RPMI8226 (cell line): ENCODE measurements at places on chromosomes 6 and 20.

- DNase-seq, result no peak
These were observed 87.5 kb downstream of the SAMD5 start for GRCh38 chr6:147595961-147596360.

DNA sequence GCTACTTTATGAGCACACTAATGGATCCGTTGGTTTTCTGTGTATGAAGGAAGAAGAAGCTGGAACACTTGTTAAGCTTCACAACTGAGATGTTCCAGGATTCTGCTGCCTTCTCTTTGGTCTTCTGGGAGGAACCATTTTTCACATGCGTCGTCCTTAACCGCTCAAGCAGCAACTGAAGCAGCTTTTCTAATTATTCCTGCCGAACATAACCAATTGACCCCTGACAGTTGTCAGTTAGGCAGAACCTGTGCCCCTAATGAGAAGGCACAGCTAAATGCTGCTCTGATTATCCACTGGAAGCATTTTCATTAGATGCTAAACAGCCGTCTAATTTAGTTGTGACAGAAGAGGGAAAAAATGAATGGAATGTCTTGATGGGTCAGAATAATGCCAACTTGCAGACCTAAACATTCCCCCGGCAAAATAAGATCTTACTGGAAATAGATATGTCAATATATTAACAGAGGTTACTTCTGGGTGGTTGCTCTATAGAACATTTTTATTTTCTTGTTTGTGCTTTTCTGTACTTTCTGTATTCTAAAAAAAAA, 85.0 kb upstream of the SMLR1 start:
- no peak for DNase-seq

DNA sequence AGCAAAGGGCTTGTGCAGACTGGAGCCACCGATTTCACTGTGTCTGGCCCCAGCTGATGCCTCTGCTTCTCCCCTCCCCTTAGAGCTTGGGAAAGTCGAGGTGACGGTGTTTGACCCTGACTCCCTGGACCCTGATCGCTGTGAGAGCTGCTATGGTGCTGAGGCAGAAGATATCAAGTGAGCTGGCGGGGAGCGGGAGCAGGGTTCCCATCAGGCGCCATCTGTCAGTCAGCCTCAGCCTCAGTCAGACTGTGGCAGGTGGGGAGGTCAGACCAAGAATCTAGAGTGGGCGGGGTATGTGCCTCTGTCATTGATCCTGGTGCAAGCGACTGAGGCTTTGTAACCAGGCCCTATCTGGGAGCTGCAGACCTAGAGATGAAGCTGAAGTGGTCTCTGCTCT, 5.5 kb downstream of the ERGIC3 start:
- no peak for DNase-seq

- no peak for DNase-seq
These were observed 202.5 kb upstream of the ASCC3 start for GRCh38 chr6:101083533-101084175.

- peak; percentile 88 for DNase-seq
These were observed 17.9 kb upstream of the EXOC2 start for GRCh38 chr6:710601-711571.

DNA sequence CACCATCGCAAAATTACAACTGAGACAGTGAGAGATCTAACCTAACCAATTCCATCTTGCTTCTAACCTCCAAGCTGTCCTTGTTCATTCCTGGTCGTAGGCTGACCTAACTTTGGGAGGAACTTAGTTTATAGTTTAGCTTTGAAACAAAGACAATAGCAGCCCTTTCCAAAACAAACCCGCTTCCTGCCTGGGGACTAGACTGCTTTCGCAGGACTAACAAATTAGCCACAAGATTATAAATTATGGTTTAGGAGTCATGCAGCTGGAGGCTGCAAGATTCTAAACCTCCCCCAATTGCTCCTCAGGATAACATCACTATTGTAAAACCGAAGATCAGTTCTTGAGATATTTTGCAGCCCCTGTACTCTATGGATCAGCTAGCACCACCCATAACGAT, 63.2 kb downstream of the TRIM27 start:
- no peak for DNase-seq

DNA sequence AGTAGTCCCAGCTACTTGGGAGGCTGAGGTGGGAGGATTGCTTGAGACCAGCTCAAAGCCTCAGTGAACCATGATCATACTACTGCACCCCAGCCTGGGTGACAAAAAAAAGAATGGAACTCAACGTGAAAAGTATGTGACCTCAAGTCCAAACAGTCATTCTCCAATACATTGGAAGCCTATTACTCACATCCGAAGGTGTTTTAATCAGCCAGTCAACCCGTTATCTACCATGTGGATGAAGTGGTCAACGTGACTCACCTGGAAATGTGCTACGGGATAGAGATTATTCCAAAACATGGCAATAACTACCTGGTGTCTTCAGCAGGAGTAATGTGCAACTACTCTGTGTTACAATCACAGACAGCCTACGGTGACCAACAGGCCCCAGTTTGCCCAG, 85.8 kb upstream of the TOP1 start:
- no peak for DNase-seq

- no peak for DNase-seq
These were observed 30.4 kb downstream of the SERPINB9 start for GRCh38 chr6:2872423-2873358.

DNA sequence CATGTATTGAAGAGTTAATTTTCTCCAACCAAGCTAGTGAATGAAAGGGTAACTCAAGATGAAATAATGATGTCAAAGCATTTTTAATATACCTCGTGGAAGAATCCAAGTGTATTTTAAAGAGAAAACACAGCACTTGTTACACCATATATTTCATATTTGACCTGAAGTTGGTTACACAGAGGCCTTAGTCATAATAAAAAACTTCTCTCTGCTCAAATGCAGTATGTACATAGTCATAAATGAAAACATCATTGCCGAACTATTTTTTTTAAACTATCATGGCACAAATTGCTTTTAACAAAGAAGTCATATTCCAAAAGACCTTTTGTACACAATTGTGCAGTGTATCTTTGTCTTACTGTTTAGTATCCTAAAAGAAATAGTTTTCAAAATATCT, 43.0 kb downstream of the BACH2 start:
- DNase-seq, result no peak

DNA sequence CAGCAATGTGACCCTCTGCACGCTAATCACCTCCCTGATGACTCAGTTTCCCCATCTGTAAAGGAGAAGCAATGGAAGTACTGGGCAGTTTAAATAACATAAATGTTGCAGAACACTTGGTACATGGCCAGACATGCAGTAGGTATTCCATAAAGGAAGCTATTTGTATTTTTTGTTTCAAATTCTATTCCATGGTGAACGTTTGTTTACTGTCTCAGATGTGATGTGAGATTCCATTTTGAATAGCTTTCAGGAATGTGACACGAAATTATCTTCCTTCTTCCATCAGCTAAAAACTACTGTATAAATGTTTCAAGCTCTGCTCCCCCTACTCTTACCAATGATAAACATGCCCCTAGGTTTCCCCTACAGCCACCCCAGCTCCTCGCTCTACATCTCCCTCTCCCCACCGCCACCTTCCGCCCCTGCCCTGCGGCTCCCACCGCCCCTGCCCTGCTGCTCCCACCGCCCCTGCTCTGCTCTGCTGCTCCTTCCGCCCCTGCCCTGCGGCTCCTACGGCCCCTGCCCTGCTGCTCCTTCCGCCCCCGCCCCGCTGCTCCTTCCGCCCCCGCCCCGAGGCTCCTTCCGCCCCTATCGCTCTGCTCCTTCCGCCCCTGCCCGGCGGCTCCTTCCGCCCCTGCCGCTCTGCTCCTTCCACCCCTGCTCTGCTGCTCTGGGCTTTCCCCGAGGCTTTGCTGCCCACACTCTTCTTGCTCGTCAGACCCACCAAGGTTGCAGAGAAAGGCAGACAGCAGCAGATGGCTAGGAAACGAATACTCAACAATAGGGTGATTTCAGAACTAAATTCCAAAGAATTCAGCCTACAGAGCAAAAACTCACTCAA, 78.9 kb downstream of the THBS2 start:
- DNase-seq, result no peak

DNA sequence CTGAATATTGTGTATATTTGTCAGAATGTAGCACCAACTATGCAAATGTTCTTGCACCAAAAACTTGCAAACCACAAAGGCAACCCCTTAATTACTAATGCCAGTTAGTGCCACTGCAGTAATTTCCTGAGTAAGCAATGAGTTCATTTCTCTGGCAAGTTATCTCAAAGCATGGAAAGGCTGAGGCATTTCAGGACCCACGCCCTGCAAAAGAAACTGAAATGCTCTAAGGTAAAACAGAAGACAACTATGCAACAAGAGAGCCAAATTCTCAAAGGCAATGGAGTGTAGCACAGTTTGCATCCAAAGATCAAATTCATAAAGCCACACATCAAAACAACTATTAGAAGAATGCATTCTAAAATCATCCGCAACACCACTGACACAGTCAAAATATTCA, 994.4 kb downstream of the EYS start:
- no peak for DNase-seq

DNA sequence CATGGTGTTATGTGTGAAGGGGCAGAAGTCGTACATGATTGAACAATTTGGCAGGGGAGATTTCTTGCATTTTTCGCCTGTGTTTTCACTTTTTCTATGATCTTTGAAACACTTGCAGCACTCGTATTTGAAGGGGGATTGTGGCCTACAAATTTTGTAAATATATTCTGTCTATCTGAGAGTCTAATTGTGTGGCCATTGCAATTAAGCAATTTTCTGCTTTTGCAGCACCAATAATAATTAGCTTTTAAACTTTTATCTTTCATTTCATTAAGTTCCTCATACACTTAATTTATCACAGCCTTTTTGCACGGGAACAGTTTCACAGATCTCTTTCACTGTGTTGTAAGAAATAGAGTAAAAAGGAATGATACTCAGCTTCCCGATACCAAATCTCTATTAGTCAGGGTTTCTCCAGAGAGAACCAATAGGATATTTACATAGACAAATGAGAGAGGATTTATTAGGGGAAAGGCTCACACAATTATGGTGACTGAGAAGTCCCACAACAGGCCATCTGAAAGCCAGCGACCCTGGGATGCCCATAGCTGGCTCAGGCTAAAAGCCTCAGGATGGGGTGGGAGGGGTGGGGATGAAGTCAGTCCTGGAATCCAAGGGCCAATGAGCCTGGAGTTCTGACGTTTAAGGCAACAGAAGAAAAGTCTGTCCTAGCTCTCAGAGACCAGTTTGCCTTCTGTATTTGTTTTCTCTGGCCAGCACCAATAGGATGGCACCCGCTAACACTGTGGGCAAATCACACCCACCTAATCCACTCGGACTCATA, 58.3 kb downstream of the KIF6 start:
- no peak for DNase-seq

GRCh38 chr6:143215771-143216170, 155.1 kb downstream of the AIG1 start:
- DNase-seq, result no peak

DNA sequence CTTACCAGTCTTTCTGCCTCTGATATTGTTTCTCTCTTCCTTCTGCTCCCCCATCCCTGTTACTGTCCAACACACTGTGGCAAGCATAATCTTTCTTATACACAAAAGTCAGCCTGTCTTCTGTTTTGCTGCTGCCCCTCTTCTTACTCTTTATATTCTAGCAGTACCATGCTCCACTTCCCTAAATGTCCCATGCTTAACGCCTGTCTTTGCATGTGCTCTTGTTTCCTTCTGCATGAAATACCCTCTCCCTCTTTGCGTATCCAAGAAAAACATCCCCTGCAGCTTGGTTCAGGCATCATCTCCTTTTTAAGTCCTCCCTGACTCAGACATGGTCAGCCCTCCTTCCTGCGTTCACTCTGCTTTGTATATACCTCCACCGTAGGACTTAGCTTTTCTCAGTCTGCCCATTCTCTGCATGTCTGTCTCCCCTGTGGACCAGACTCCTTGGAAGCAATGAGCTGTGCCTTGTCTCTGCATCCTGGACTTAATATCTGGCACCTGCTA, 103.9 kb downstream of the CTNNBL1 start:
- no peak for DNase-seq

GRCh38 chr6:95529762-95530161, 47.6 kb upstream of the MANEA start:
- DNase-seq, result no peak

- DNase-seq, result no peak
These were observed 772.1 kb upstream of the MAP3K7 start for GRCh38 chr6:91358986-91359385.

GRCh38 chr6:51704932-51705540, 382.4 kb downstream of the PKHD1 start:
- DNase-seq, result no peak

- DNase-seq, result no peak
These were observed 96.1 kb downstream of the FOXO3 start for GRCh38 chr6:108656836-108657235.

DNA sequence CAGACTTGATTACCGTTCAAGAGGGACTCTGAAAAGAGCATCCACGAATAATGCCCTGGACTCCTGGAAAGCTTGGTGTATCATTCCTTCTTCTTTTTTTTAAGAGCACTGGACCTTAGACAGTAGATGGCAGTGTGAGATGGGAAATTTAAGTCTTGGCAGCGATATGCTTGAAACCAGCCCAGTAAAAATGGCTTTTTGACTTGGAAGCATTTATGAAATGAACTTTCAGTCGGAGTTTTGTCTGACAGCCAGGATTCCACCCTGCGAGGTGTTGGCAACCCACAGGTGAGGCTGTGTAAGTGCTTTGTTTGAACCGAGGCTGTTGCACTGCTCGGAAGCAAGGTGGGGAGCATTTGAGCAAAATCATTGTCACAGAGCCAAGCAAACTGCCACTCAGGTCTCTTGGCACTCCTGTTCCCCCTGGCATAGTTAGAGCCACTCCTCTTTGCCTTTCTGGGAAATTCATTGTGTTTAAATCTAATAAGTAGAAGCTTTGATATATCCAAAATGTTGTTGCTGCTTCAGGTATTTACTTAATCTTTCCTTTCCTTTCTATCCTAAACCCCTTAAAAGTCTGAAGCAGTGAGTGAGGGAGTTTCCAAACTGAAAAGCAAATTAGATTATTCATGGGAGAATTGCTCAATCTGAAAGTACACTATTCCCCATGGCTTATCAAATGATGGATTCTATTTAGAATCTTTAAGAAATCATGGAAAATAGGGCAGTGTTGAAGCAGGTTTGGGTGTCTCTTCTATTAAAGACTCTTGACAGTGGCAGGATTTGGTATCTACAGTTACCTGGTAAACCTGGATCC, 272.8 kb upstream of the SLC35B3 start:
- DNase-seq, result peak; percentile 67

DNA sequence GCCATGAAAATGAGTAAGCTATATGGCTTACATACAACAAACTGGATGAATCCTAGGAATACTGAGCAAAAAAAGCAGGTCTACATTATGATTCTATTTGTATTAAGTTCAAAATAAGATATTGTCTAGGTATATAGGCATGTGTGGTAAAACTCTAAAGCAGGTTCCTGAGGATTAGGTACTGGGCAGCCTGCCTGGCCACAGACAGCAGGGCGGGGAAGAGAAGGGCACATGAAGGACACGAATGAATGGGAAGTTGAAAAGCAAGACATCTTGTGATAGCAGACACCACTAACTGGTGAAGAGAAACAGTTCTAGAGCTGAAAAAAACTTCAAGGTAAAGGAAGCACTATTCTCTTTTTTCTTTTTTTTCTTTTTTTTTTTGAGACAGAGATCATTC, 72.6 kb upstream of the SLC4A11 start:
- no peak for DNase-seq
